HAP-1 (cell line): ENCODE measurements at places on chromosomes 11 and 22.

DNA sequence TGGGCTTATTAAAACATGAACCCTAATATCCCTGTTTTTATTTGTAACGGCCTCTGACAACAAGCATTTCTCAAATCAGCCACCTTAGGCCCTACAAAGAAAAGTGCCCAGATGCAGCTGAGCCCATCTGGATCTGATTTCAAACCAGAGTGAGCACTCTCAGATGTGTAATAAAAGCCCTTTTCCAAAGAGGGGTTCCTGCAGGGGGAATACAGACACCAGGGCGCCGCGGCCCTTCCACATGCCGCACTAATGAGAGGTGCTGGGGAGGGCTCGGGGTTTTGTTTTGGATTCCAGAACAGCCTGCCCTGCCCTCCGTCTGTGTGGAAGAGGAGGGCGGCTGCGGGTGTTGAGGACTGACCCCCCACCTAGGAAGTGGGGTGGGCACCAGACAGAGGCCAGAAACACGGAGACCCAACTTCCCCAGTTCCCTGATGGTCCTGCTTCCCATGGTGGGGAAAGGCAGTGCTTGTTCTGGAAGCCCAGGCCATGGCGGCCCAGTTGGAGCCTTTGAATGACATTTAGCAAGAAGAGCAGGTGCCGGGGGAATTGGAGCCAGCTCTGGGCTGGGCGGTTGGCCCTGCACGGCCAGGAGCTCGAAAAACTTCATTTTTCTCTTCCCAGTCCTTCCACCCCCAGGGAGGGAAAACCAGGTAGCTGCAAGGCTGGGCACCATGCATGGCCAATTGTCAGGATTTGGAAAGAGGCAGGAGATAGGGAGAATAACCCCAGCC, 63.7 kb downstream of the MACROD1 start:
- DNase-seq, result no peak

DNA sequence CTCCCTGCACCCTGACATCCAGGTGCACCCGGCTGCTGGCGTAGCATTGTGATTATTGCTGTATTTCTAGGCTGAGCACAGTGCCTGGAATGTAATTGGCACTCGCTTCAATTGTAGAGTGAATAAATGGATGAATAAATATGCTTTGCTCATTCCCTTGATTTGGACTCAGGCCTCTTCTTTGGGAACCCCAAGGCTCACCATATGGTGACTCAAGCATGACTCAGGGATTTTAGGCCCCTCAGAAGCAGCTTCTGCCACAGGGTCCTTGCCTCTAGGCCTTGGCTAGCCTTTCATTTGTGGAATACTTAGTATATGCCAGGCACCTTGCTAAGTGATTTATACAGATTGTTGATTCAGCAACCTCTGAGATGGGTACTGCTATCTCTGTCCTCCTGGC, 78.9 kb downstream of the GRIK4 start:
- no peak for DNase-seq

- peak; percentile 47 for DNase-seq
Measured at GRCh38 chr11:12599408-12600143, 74.6 kb upstream of the TEAD1 start.

DNA sequence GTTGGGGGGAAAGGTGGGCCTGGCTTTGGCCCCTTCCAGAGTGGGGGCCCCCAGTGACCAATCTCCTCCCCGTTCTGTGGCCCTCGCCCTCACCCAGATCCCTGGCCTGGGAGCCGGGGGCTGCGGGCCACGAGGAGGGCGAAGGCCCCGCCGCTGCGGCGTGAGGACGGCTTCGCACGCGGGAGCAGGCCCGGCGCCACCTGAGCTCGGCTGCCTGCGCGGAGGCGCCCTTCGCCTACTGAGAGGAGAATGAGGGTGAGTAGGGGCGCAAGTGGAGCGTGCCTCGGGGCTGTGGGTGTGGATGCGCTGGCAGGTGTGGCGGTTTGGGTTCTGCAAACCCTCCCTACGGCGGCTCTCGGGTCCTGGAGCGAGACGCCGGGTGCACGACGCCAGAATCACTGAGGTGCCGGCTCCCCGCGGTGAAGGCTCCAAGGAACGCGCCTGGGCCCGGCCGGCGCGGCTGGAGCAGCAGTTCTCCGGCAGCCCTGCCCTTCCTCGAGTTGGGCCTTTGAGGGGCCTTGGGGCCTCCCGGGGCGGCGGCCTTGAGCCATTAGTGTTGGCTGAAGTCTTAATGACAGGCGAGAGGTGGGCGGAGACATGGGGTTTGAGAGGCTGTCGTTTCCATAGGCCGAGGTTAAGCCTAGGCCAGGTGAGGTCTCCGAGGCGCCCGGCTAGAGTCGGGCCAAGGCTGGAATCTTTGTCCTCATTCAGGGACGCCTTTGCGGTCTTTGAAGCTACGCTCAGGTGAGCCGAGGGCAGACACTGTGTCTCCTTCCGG, 65.3 kb downstream of the CTTN start:
- no peak for DNase-seq

DNA sequence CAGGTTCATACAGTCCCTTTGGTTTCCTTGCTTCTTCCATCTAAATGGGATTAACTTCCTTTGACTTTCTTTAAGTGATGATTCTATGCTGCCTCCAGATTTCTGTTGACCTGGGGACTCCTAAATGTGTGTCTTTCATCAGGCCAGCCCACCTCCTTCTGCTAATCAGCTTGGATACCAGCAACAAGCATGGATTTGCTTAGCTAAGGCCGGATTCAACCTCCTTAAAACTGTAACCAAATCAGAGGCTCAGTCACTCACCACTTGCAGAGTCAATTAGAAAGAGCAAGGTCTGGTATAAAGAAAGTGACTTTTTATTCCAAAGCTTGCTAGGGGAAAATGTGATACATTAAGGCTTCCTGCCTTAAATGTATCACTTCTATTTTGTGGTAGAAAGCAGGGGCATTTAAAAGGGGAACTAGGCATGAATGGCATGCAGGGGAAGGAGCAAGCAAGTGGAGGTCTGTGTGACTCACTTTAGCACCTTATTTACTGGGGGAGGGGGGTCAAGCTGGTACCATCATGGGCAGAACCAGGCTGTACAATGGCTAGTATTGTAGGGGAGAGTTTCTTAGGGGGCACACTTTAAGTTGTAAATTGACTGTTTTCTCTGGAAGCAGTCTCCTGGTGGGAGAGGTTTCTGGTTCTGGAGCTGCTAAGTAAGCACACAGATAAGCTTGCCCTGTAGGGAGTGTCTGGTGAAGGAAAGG, 239.0 kb upstream of the PDGFD start:
- no peak for DNase-seq

DNA sequence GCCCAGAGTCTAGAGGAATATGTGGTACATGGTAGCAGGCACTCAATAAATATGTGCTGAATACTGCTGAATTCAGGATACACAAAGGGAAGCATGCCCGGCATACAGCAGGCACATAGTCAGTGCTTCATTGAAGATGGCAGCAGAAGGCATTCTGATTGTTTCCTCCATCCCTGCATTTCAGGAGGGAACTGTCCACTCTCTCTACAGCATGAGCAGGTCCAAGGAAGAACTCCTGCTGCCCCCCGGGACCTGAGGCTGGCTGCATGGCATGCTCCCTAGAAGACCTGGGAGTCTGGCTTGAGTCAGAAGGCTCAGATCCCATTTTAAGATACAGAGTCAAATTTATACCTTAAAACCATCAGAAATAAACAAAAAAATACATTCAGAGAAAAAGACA, 319.3 kb upstream of the NARS2 start:
- DNase-seq, result no peak

- DNase-seq, result no peak
Measured at GRCh38 chr11:13284776-13285588, 7.4 kb downstream of the BMAL1 start.

GRCh38 chr11:2549491-2549875, 104.7 kb downstream of the KCNQ1 start:
- DNase-seq, result no peak

- no peak for DNase-seq
Measured at GRCh38 chr11:6481924-6482275, 599 bp downstream of the TIMM10B start.

DNA sequence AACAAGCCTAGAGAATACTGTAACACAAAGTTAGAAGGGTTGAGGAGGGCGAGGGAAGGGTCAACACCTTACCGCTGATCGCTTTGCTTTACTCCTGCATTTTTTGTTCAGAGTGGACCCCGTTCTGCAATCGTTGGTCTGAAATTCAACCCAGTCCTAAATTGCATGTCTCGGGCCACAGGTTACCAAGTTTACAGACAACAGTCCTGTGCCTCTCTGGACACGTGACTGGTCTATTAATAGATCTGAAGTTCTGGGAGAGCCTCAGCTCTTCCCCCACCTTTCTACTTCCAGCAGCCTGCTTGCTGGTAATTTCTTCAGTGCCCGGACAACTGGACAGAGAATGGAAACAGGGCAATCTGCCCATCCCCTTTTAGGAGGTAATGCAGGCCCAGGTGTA, 74.2 kb downstream of the STIM1 start:
- no peak for DNase-seq

DNA sequence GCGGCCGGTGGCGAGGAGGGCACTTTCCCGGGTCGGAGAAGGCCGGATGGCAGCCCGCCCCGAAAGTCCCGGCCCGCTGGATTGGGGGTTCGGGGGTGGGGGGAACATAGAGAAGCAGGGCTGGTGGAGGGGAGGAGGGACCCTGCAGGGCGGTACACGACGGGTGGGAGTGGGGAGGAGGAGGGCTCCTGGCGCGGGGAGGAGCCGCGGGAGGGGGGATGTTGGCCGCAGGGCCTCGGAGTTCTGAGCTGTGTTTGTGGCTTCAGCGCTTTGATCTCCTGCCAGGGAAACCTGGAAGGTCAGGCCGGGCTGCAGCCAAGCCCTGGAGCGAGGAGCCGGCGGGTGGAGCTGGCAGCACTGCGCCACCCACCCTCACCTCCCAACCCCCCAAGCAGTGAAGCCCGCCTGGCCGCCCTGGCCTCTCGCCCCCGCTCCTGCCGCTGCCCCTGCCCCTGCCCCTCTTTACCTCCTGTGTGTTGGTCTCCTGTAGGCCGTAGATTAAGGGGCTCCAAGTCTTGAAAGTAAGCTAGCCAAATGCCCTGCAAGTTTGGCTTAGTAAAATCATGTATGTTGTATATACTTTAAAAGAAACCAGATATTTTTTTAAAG, 30.9 kb downstream of the C22orf31 start:
- no peak for DNase-seq

DNA sequence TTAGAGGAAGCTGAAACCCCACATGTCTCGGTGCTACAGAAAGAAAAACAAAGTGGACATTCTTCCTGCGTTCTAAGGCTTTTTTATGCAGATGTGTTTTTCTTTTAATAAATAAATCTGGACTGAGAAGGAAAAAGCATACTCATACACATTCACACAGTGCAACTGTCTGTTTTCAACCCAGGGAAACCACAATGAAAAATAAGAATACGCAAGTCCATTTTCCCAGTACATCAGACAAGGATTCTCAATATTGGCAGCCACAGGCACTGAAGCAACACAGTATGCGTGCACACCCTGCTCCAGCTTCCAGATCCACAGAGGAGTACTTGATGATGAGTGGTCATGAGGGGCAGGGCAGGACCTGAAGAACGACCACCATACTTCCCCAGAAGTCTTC, 86.9 kb downstream of the ETS1 start:
- DNase-seq, result no peak

GRCh38 chr22:50323900-50324299, 2.9 kb downstream of the DENND6B start:
- no peak for DNase-seq

GRCh38 chr22:43698403-43698802, 113.7 kb downstream of the EFCAB6 start:
- no peak for DNase-seq

- DNase-seq, result no peak
Measured at GRCh38 chr22:50700387-50701075, 27.9 kb downstream of the SHANK3 start.

- peak; percentile 22 for DNase-seq
Measured at GRCh38 chr11:57885298-57886050, 123.9 kb downstream of the CTNND1 start.

GRCh38 chr11:22807855-22808570, 21.6 kb downstream of the SVIP start:
- DNase-seq, result no peak

DNA sequence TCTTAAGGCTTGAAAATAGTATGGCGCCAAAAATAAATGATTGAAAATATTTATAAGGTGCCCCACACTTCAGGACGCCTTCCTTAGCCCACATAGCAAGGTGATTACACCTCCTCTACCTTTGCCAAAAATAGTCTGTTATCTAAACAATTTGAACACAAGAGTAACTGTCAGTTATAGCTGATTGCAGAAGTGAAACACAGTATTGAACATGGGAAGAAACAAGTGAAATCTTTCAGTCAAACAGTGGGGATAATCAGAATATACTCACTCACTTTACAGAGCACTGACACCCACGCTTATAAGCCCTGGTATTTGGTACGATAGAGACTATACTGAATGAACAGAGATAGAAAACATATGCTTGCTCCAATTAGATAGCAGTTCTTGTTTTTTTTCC, 203.1 kb downstream of the RAB38 start:
- DNase-seq, result no peak

- DNase-seq, result no peak
Measured at GRCh38 chr11:102989379-102990047, 34.0 kb upstream of the MMP13 start.

DNA sequence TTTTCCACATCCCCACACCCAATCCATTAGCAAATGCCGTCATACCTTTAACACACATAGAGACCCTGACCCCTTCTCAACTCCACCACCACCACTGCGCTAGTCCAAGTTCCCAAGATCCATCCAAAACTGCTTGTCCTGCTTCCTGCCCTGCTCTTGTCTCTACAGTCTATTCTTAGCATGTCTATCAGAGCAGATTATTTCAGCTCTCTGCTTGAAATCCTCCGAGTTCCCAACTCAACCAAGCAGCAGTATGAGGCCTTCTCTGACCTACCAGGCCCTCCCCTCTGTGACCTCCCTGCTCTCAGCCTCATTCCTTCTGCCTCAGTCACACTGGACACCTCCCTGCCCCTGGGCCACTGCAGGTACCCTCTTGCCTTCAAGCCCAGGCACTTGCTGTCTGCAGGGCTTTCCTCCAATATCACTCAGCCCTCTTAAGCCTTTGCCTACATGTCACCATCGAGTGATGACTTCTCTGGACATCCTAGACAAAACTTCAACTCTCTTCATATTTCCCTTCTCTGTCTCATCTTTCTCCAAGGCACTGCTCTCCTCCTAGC, 134.6 kb downstream of the SPATA19 start:
- DNase-seq, result no peak

DNA sequence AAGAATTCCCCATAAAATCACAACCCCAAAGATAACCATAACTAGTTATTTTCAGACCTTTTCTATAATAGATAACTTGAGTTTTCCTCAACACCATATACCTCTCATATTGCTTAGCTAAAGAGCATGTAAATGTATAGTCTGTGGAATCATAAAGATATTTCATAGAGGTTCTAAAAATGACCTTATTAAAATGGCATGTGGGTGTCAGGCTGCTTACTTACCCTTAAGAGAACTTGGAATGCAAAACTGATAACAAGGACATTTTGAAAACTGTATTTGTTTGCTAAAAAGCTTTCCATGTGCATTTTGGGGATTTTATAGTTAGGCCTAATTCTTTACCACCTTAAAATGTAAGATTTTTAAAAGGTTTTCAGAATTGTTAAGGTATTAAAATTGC, 4.7 kb downstream of the SIK2 start:
- no peak for DNase-seq

GRCh38 chr22:43862882-43863202, 529 bp upstream of the SULT4A1 start:
- DNase-seq, result no peak
